ENCODE measurements at places on chromosomes 16 and 17.
A peak's percentile ranks its signal among the peaks of the same experiment; 100 is the strongest.

GRCh38 chr16:13935408-13935807 is 15.5 kb downstream of the ERCC4 start:
- DNase-seq: peak; percentile 79

GRCh38 chr17:77318491-77319210 is 177.9 kb downstream of the SEC14L1 start:
- DNase-seq: peak; percentile 6

DNA sequence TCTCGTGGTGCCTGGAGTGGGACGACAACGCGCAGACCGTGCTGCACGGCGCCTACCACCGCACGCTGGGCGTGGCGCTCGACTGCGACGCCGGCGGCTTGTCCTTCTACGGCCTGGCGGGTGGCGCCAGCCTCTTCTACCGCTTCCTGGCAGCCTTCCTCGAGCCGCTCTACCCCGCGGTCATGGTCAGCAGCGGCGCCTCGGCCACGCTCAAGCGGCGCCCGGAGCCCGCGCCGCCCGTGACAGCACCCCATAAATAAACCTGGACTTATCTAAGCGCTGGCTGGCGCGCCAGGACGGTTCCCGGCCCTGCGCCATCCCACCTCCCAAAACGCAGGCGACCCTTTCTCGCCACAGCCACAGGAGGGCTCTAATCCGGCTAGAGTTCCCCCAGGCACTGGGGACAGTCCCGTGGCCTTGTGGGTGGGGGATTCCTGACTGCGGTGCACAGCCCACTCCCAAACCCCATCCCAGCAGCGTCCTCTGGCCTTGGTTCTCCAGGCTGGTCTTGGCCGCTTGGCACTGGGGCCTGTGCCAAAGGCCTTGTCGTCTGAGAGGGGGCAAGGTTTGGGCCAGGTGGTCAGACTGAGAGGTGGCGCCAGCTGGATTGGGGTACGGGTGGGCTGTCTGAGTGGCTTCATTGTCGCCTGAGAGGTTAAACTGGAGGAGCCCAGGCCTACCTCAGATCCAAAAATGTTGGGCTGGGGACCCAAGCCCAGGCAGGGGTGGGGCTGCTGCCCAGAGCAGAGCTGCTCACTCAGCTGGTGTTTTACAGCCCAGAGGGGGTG is 10.1 kb upstream of the SLC16A5 start:
- DNase-seq: peak; percentile 51

DNA sequence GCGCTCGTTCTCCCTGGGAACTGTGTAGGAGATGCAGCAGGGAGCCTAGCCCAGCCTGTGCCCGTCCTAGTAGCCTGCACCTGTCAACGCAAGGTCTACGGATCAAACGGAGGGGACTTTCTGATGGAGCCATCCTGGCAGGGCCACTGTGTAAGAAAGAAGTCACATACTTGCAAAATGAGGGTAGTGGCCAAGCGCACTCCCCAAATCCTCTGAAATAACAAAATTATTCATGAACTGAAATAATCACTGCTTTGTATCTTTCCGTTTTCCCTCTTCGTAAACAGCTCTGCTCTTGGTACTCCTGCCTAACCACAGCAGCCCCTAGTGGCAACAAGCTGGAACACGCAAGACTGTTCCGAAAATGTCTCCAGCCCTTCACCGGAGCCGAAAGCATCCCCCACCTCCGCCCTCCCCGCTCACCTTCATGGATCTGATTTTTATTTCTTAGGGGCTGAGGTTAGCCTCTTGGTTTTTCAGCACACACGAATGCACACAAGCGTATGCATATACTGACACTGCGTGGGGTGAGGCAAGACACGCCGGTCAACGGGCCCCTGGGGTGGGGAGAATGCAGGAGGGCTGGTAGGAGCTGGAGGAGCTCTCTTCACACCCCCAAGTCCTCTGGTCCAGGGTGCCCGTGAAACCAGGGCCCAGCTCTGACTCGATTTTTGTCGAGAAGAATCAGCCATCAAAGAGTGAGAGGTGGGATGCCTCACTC is 100.8 kb downstream of the ABCC12 start:
- DNase-seq: peak; percentile 66

DNA sequence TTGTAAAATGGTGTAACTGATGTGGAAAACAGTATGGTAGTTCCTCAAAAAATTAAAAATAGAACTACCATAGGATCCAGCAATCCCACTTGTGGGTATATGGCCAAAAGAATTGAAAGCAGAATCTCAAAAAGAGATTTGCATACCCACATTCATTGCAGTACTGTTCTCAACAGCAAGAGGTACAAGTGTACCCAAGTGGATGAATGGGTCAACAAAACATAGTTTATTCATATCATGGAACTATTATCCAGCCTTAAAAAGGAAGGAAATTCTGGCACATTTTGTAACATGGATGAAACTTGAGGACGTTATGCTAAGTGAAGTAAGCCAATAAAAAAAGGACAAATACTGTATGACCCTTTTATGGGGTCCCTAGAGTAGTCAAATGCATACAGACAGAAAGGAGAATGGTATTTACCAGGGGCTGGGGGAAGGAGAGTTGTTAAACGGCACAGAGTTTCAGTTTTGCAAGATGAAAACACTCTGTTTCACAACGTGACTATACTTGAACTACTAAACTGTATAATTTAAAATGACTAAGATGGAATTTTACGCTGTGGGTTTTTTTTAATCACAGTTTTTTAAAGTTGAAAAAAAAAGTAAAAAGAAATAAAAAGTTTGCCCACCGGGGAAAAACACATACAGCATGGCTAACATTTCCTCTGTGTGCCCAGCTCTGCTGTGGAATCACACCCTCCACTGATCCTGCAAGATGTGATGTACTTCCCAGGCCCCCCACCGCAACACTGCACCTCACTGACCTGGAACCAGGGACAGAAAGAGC is 6.1 kb downstream of the TVP23A start:
- no peak for DNase-seq

DNA sequence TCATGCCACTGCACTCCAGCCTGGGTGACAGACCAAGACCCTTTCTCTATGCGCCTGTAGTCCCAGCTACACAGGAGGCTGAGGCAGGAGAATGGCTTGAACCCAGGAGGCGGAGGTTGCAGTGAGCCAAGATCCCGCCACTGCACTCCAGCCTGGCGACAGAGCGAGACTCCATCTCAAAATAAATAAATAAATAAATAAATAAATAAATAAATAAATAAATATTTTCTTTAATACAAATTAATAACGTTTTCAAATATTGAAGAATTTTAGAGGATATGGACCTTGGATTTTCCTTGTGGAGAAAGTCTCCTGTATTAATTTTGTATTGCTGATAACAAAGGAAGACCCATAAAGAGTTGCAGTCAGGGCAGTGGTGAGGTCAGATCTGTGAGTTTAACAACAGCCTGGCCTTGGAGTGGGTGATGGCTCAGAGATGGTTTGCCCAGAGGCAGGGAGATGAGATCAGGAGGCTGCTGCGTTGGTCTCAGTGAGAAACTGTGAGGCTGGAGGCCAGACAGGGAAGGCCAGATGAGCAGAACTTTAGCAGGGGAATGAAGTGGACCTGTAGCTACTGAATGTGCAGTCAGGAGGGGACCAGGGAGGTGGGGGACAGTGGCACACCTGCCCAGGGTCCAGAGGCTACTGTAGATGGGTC is 4.4 kb upstream of the ASGR1 start:
- no peak for DNase-seq

- no peak for DNase-seq
These were observed 327.3 kb upstream of the CDH8 start for GRCh38 chr16:62363501-62363900.

DNA sequence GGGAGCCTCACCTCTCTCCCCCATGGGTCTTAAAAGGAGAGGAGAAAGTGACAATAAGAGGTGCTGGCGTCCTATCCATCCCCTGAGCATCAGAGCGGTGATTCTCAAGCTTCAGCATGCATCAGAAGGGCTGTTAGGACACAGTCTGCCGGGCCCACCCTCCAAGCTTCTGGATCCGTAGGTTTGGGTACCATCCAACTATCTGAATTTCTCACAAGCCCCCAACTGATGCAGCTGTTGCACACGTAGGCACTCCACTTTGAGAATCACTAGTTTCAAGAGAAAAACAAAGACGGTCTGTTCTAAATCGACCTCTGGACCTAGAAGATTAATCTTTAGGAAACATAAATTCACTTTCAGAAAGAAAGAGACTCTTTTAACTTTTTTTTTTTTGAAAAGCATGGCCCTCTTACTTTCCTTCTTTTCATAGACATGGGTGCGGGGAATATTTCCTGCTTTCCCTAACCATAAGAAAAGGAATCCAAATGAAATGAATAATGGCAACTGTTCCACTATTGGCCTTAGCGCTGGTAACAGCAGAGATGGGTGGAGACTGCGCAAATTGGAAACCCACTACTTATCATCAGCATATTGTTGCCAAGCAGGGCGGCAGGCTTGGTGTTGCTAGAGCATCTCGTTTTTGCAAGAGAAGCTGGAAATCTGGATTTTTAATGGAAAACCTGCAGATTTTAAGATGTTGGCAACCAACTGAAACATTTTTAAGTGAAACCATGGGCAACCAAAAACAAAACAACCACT is 144.4 kb downstream of the GAS7 start:
- no peak for DNase-seq

Measured in WTC11 (cell line).